ENCODE measurements at places on chromosomes 7 and 10.
A peak's percentile ranks its signal among the peaks of the same experiment; 100 is the strongest.

DNA sequence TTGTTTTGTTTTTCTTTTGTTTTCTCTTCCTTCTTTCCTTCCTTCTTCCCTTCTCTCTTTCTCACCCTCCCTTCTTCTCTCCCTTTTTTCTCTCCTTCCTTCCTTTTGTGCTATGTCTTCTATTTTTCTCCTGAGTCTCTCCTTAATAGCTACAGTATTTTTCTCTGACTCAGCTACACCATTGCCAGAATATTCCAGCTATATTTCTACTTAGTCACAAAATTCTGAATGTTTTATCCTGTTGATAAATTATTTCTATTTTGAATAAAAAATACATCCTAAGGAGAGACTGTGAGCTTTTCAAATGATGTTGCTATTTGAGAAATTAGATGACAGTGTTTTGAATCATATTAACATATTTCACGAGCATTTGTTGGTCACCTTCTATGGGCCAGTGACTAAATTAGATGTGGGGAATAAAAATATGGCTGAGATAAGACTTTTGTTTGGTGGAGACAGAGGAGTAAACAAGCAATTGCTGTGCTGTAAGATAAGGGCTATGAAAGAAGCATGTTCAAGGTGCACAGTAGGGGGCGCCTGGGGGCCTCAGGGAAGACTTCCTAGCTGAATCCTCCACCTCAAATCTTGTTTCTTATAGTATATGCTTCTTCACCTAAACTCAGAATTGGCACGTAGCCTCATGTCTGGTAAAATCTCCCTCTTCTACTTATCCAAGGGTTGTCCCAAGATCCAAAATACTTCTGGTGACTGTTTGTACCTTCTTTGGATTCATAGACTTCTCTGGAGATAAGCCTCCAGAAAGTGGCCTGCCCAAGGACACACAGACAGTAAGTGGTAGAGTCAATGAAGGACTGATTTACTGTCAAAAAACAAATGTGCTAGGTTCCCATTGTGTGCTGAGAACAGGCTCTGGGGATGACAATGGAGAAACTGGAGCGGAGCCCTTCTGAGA lies 115.5 kb upstream of the CREB5 start:
- no peak for DNase-seq

GRCh38 chr10:116511365-116511764 lies 34.4 kb upstream of the PNLIP start:
- DNase-seq, result no peak

- no peak for DNase-seq
Measured at GRCh38 chr10:127207081-127207480, 10.7 kb upstream of the INSYN2A start.

GRCh38 chr7:103076764-103077163 lies 1.8 kb downstream of the ARMC10 start:
- no peak for DNase-seq

DNA sequence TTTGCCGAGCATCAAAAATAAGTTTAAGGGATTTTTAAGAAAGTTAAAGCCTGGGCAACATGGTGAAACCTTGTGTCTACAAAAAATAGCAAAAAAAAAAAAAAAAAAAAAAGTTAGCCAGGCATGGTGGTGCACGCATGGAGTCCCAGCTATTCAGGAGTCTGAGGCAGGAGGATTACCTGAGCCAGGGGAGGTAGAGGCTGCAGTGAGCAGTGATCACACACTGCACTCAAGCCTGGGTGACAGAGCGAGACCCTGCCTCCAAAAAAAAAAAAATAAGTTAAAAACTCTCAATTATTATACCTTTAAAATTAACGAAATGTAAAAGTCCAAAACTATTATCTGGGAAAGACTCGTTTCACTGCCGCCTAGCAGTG lies 35.0 kb upstream of the DAGLB start:
- no peak for DNase-seq

DNA sequence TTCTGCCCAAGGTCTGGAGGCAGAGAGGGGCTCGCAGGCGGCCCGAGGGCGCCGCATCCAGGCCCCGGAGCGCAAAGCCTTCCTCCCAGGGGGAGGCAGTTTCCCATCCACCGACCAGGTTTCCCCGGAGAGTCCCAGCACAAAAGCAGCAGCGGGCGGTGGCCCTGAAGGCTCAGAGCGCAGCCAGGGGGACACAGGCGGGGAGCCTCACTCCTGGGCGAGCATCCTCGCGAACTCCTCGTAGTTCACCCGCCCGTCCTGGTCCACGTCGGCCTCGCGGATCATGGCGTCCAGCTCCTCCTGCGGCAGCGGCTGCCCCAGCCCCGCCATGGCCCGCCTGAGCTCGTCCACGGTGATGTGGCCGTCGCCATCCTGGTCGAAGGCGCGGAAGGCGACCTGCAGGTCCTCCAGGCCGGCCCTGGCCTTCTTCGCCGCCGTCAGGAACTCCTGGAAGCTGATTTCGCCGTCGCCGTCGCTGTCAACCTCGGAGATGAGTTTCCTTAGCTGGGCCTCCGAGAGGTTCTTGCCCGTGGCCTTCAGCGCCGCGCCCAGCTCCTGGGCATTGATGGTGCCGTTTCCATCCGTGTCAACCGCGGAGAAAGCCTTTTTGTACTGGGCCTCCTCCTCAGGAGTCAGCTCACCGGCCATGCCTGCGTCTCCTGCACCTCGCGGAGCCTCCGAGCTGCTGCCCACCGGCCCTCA lies 428 bp downstream of the CALML5 start:
- no peak for DNase-seq

DNA sequence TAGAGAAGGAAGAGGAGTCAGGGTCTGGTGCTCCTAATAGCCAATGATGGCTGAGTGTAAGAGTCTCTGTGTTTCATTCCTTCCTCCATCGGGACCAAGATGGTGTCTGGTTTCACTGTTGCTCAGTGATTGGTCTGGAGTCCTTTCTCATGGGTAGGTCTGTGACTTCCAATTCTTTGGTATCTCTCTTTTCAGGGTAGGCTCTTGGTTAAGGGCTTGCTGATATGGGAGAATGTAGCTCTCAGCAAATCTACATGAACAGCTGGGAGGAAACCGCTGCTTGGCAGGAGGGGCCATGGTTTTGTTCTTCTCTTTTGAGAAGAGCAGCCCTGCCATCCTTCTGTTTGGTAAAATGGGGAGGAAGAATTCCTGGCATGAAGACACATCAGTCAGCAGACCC lies 209.1 kb upstream of the PODXL start:
- no peak for DNase-seq

DNA sequence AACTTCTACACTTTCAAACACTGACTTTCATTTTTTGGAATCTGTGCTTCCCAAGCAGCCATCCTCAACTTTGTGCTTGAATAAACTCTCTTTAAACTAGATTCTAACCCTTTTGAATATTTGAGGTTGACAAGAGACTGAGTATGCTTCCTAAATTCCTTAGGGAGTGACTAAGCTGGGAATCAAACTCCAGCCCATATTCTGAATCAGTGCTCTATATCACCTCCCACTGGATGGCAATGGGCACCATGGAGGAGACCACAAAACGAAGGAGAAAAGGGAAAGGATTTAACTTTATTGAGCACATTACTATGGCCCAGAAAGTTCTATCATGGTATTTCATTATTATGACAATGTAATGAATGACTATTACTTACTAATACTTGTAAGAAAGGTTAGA lies 17.2 kb upstream of the SLC26A4 start:
- DNase-seq, result no peak

- DNase-seq, result no peak
Measured at GRCh38 chr7:37590824-37591223, 92.7 kb upstream of the GPR141 start.

- no peak for DNase-seq
Measured at GRCh38 chr10:132145521-132146185, 41.1 kb upstream of the DPYSL4 start.

- DNase-seq, result peak; percentile 71
Measured at GRCh38 chr7:977326-978048, 2.1 kb upstream of the COX19 start.

- no peak for DNase-seq
Measured at GRCh38 chr7:98309566-98309965, 28.1 kb downstream of the BRI3 start.

DNA sequence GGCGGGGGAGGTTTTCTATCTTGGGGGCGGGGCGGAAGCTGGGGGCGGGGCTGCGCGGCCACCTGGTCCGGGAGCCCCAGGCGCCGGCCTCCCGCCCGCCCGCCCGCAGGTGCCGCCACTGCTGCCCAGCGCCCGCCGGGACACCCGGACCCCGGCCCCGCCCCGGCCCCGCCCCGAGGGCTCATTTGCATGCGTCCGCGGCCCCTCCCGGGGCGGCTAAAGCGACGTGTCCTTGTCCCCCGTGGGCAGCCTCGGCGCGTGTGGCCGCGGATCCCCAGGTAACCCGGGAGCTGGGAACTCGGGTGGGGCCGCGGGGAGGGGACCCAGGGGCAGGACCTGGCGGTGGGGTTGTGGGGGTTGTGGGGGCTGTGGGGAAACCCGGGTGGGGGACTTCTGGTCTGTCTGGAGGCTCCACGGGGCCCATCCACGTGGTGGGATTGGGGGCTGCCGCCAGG lies at the start of gene BHLHA15:
Gene BHLHA15, plus strand, starts transcription at position 219 of the 455 bp plus-strand sequence. CDS start 871 bp downstream, outside the sequence.
- DNase-seq, result no peak

DNA sequence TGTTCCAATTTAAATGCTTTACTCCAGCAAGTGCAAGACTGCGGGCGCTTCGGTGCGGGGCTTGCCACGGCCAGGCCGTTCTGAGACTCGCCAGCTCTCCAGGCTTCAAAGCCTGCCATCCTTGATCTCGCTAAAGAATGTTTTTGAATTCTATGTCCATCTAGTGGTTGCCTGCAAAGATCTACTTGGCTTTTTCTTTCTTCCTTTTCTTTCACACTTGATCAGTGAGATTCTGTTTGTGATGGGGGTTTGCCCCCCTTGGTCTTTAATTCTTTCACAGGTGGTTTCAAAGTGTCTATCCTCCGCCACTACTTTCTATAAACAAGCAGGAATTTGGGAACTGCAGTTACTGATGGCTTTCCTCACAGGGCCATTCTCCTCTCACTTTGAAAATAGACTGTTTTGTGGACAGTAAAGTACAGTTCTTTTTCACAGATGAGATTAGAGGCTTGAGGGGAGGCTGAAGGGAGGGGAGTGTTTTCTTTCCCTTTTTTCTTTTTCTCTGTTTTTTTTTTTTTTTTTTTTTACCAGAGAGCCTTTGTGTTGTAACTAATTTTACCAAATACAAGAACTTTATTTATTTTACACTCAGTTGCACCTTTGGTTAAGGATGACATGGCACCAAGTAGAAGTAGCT lies 15.2 kb upstream of the FBXW4 start:
- no peak for DNase-seq

- peak; percentile 55 for DNase-seq
Measured at GRCh38 chr7:111958896-111959295, 247.3 kb downstream of the DOCK4 start.

DNA sequence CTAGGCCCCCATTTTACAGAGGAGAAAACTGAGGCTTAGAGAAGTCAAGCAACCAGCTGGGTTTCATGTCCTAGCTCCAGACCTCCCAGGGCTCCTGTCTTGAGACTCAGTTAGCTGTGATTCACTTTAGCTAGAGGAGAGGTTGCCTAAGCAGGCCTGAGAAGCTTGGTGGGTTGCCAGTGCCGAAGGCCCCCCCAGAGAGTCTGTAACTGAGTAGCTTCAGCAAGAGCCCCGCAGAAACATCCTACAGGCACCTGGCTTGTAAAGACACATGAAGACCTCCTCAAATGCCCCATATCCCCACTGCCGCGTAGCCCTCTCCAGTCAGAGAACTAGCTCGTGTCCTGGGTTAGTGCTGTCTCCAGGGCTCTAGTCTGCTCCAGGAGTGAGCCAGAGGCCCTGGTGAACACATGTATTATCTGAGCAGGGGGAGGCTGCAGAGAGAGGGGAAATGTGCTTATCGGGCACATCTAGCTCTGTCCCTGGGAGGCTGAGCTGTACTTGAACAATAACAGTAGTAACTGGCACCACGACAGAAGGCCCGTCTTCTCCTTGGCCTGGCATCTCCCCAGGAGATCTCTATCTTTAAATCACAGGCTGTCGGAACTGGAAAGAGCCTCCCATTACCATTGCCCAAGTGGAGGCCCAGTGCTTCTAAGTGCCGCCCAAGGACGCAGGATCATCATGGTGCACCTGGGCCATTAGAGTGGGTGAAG lies 28.9 kb downstream of the UNC5B start:
- DNase-seq, result no peak

GRCh38 chr10:77926566-77927401 lies at the start of gene DLG5:
Gene DLG5 (minus strand): TSS chr10:77926755. CDS start chr10:77926520, 235 bp downstream.
- DNase-seq, result no peak

GRCh38 chr10:68212721-68213352 lies 19.1 kb downstream of the ATOH7 start:
- no peak for DNase-seq

GRCh38 chr7:2638224-2638991 lies 6.6 kb downstream of the TTYH3 start:
- no peak for DNase-seq

- DNase-seq, result no peak
Measured at GRCh38 chr10:131743190-131744151, 157.3 kb upstream of the PPP2R2D start.

- DNase-seq, result no peak
Measured at GRCh38 chr7:18109762-18110161, 82.1 kb upstream of the PRPS1L1 start.

GRCh38 chr7:150610233-150610632 lies 22.0 kb downstream of the GIMAP6 start:
- no peak for DNase-seq

GRCh38 chr10:119090968-119091367 lies 10.4 kb upstream of the EIF3A start:
- DNase-seq, result no peak

GRCh38 chr10:128712661-128713400 lies 586.6 kb upstream of the MKI67 start:
- DNase-seq, result no peak

GRCh38 chr7:39825401-39825980 lies 124.6 kb upstream of the CDK13 start:
- no peak for DNase-seq

DNA sequence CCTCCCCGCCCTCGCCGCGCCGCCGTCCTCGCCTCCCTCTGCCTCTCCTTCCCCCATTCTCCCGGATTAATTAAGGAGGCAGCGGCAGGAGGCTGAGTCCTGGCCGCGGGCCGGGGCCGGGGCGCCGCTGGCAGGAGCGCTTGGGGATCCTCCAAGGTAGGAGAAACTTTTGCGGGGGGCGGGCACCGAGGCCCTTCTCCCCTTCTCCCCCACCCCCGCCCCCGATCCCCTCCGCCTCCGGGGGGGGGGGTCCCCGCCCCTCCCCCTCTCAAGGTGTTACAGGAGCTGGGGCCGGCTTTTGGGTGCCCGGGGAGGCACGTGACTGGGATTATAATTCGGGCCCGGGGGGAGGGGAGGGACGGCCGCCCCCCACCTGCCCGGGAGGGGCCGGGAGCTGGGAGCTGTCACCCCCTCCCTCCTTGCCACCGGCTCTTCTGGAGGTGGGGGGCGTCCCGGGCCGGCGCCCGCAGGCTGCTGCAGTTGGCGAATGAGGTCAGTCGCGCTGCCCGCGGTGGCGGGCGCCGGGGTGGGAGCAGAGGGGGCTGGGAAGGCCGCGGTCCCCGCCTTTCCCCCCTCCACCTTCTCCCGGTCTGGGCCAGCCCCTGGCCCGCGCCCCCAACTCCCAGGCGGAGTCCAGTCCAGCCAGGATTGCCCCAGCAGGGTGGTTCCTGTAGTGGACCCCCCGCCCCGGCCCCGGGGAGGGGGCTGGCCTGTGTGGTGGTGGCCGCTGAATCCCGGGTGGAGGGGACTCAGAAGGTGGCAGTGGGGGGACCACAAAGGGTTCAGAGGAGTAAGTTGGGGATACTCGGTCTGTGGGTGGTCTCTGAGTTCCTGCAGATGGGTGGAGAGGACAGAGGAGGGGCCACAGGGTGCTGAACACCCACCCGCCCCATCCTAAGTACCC lies 567 bp downstream of the GTF2IRD1 start:
- DNase-seq, result no peak
